Mesenchymal stem cell (in vitro differentiated cells and primary cell): ENCODE measurements at places on chromosomes 3 and 15.

GRCh38 chr3:177491296-177492032, 294.2 kb upstream of the TBL1XR1 start:
- DNase-seq = peak; percentile 28

GRCh38 chr15:31128477-31128876, 27.0 kb upstream of the TRPM1 start:
- DNase-seq = no peak

DNA sequence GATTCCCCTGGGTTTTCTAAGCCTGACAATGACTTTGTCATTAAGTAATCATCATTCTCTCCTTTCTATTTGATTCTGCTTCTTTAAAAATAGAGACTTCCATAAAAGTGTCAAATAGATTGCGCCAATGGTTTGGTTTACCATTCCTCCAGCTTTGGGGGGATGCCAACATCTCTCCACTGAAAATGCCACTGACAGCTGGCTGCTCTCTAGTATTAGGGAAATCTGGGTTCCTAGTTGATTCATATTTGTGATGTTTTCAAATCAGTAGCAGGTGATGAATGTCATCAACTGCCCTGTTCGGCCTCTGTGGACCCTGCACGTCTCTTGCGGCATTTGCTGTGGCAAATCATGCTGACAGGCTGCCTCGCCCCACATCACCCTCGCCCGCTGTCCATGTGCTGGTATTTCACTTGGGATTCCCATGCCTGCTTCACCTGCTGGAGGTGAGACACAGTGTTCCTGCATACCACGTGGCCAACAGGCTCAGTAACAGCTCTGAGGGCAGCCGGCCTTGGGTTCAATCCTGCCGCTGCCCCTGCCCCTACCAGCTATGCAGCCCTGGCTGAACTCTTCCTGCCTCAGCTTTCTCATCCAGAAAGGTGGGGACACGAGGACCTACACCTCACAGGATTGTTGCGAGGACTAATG, 28.1 kb downstream of the ZXDC start:
- DNase-seq = no peak

GRCh38 chr15:99057697-99058420, 47.0 kb upstream of the SYNM start:
- no peak for DNase-seq

DNA sequence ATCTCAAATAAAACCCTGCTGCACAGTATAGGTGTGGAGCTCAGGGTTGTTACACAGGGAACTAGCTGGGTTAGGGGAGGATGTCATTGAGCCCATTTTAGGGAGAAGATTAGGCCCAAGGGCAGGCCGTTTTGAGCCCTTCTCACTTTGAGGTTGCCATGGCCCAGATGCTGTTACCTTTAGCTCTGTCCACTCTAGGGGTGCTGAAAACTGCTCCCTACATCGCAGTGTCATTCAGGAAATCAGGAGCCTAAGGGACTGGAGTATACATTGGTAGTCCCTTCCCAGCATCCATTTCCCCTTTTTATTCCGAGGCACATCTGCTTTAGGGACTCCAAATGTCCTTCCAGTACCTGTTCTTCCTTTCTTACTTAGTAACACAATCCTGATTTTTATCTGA, 79.0 kb upstream of the SELENOK start:
- DNase-seq = no peak

DNA sequence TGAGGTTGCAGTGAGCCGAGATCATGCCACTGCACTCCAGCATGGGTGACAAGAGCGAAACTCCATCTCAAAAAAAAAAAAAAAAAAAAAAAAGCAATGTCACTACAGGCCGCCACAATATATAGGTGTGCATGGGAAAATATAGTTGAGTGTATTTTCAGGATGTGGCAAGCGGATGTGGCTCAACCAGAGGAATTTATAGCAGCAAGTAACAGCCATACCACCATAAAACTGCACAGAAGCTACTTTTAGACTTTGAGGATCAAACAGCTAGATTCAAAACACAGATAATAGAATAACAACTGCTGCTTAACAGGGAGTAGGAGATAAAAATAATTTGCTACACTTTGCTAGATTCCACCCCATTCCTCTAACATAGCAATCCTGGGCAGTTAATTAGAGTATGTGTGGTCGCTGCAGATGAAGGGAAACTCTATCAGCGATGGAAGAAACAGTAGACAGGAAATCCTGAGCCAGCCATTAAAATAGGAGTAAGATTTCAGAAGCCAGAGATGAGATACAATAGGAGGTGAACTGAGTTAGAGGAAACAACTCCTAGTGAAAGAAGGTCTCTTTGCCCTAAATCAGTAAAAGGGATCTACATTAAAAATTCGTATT, 318.7 kb upstream of the STT3B start:
- peak; percentile 23 for DNase-seq

GRCh38 chr15:98805434-98806274, 157.3 kb downstream of the IGF1R start:
- DNase-seq = peak; percentile 34

DNA sequence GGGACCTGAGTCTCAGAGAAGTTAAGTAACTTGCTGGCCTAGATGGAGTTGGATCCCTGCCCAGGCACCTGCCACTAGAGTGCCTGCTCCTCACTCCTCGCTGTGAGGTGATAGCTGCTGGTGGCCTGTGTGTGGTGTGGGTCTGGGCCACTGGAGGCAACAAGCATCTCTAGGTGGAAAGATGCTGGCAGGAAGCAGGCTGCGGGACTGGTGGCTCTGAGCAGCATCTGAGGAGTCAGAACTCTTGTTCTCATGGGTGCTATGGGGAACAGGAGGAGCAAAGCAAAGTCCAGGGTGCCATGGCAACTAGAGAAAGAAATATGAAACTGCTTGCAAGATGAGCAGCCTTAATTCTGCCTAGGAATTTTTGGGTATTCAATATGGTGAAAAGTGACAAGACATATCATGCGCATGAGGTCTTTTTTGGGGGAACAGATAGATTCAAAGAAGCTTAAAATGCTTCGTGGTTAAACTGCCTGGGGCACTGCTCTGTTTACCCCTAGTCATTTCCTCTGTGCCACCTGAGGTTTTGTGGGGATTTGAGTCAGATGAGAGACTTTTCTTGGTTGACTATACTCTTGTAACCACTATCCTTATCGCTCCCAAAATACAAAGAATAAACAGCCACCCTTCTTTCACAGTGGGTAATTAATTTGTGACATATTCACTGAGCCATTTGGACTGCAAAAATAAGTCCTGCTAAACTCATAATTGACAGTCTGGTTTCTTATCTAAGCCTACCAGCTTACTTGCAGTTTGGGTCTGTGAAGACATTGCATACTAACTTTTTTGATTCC, 50.3 kb downstream of the MED12L start:
- no peak for DNase-seq

DNA sequence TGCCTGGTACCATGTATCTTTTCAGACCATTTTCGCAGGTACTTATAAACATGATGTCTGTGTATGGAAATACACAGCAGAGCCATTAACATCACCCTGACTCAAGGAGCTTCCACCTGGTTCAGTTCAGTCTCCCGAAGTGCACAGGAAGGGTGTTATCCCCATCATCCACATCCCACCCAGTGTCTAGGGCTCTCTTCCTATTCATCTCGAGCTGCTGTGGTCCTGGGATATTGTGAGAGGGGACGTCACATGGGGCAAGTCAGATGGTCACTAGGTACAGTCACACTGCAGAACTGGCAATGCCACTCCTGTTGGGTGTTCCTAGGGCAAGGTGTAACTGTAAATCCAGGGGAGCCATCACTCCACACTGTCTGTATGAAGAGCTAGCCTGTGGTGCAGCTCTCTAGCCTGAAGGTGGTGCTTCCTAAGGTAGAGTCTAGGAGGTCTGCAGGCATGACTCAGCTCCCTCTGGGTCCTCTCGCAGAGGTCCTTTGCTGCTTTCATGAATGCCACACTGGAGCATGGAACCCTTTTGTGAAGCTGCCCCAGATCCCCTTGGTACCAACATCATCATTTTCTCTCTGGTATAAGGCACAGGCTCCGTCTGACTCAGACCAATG, 13.9 kb downstream of the ISLR2 start:
- no peak for DNase-seq

GRCh38 chr3:176767385-176767784, 429.9 kb downstream of the TBL1XR1 start:
- peak; percentile 69 for DNase-seq

DNA sequence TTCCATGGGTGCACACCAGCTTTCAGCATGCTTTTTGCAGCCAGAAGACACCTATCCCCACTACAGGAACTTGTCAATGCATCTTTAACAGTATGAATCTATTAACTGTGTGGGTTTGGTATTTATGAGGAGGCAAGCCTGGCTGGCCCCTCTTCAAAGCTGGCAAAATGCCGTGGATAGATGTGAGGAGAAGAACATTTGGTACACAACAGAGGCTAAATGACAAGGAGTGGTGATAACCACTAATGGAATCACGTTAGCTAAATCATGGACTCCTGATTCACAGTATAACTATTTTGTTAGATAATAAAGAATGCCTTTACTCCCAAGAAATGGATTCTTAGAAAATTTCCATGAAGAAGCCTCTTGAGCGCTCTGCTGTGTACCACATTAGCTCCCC, 187.2 kb downstream of the CLSTN2 start:
- DNase-seq = no peak

- peak; percentile 35 for DNase-seq
Measured at GRCh38 chr3:105866656-105867653, 1.9 kb downstream of the CBLB start.

DNA sequence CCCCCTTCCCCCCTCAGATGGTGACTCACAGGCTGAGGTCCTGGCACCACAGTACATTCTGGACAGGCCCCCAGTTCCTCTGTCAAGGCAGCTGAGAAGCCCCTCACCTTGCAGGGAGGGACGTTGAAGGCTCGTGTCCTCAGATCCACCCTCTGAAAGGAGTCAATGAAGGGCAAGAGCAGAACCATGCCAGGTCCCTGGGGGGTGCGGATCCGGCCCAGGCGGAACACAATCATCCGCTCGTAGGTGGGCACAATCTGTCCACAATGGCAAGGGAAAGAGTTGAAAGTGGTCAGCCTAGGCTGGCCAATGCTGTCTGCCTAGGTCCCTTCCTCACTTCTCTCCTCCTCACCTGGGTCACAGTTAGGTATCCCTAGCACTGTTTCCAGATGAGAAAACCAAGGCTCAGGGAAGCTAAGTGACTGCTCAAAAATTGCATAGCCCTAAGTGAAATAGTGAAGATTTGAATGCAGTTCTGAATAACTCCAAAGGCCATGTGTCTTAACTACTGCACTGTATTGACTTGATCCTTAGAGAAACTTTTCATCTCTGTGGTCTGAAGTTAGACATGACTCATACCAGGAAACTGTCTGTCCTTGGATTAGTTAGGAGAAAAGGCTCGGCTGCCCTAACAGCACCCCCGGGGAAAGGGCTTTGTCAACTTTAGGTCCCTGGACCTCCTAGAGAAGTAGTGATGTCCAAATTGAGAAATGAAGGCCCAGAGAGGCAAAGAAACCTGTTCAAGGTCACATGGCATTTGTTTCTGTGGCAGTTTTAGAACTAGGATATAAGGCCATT, 2.9 kb downstream of the STOML1 start:
- DNase-seq = peak; percentile 92

DNA sequence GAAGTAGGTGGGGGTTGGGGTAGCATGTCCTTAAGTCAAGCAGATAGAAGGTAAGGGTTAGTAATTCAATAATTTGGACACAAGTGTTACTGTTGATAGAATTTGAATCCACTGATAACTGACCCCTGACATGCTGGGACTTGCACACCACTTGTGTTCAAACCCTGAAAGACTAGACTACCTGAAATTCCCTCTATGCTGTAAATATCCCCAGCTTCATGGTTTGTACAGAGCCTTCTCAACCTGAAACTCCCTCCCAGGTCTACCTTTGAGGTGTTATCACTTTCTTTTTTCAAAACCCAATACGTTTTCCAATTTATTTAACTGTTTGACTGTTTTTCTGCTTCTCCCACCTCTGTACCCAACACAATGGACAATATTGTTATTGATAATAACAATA, 459.6 kb downstream of the NLGN1 start:
- no peak for DNase-seq

DNA sequence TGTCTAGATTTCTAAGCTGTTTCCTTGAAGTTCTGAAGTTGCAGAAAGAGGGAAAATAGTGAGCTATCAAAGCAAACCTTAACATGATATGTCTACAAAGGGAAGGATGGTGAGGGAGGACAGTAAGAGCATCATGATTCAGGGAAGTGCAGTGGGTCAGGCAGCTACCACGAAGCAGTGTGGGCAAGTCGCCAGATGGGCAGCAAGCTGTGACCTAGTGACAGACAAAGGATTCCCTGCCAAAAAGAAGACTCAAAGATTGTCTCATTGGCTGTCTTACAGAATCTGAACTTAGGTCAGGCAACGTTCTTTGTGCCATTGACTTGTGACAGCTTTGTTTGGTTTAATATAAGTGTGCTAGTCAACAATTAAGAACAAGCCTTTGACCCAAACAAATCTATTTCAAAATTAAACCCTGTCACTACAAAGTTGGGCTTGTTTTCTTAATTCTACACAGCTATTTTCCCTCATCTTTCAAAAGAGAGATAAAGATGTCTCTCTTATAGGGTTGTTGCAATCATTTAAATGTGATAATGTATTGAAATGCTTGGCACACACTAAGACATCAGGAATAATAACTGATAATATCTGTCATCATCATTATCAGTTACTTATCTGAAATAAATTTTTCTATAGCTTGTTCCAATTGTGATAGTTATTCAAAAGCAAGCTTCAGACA, 153.3 kb downstream of the ECT2 start:
- DNase-seq = no peak

- DNase-seq = peak; percentile 86
Measured at GRCh38 chr15:48250640-48251076, 44.6 kb downstream of the SLC12A1 start.

DNA sequence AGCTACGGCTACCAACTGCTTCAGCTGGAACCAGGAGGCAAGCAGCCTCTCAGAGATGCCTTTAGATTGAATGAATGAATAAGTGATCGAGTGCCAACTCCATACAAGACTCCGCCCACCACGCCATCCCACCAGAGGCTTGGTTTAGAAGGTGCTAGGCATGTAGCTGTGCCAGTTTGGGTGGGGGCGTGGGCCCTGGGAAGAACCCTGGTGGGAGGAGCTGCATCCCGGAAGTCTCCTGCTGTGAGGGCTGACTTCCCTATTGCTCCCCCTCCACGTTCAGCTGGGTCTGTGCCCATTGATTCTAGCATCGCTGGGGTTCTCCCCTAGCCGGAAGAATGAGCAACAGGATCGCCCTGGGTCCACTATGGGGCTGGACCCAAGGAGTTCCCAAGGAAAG, 20.9 kb downstream of the LINGO1 start:
- no peak for DNase-seq

GRCh38 chr3:146277953-146278631, 27.2 kb upstream of the PLSCR4 start:
- DNase-seq = peak; percentile 51

DNA sequence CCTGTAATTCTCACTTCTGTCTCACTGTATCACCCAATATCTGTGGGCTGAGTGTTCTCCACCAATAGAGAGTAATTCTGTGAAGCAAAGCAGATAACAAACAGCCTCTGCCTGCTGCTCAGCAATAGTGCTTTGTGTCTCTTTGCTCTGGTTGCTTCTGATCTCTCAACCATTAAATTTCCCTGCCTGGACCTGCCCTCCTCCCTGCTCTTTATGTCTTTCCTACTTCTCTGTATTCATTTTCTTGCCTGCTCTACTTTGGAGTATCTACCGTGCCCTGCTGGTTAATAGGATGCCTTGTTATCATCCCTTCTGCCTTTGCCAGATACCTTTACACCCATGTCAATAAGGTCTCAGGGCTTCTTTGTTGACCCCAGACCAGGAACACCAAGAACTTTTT, 102.9 kb upstream of the CGNL1 start:
- no peak for DNase-seq
